ENCODE measurements at places on chromosomes 16 and 17.

GRCh38 chr16:4380119-4381063 lies 8.7 kb downstream of the VASN start:
- DNase-seq = no peak

- peak; percentile 47 for DNase-seq
Observed at GRCh38 chr16:88298833-88299745, 83.7 kb upstream of the ZNF469 start.

DNA sequence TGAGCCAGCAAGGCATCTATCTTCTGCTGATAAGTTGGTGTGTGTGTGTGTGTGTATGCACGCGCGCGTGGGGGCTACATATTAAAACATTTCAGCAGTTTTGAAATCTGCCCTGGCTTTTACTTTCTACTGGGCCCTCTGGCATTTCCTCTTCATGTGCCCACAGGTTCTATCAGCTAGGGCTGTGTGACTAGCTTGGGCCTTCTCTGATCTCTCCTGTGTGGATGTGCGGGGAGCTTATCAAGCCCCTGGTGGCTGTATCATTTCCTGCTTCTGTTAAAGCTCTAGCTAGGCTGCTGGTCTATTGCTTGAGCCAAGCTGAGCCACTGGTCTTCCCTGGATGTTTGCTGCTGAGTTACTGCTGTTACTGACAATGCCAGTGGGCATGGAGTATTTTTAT lies 132.5 kb downstream of the AATF start:
- peak; percentile 36 for DNase-seq

- no peak for DNase-seq
Observed at GRCh38 chr17:34710226-34710625, 130.8 kb downstream of the TMEM132E start.

GRCh38 chr16:67653789-67654402 lies 6.2 kb downstream of the ACD start:
- no peak for DNase-seq

- peak; percentile 15 for DNase-seq
Observed at GRCh38 chr17:82876602-82877379, 37.0 kb upstream of the ZNF750 start.

GRCh38 chr17:82031303-82031884 lies at the start of gene RAC3:
RAC3 (plus strand) TSS chr17:82031678; CDS start chr17:82031762, 84 bp downstream.
- DNase-seq = peak; percentile 35

DNA sequence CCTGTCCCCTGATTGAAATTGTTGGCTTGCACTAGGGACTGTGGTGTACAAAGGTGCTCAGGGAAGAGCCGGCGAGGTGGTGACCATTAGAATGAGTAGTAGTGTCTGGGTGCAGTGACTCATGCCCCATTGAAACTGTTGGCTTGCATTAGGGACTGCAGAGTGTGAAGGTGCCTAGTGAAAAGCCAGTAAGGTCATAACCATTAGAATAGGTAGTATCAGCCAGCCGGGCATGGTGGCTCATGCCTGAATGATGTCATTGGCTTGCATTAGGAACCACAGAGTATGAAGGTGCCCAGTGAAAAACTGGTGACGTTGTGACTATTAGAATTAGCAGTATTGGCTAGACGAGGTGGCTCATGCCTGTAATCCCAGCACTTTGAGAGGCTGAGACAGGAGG lies 78.9 kb downstream of the ABCC6 start:
- DNase-seq = no peak

DNA sequence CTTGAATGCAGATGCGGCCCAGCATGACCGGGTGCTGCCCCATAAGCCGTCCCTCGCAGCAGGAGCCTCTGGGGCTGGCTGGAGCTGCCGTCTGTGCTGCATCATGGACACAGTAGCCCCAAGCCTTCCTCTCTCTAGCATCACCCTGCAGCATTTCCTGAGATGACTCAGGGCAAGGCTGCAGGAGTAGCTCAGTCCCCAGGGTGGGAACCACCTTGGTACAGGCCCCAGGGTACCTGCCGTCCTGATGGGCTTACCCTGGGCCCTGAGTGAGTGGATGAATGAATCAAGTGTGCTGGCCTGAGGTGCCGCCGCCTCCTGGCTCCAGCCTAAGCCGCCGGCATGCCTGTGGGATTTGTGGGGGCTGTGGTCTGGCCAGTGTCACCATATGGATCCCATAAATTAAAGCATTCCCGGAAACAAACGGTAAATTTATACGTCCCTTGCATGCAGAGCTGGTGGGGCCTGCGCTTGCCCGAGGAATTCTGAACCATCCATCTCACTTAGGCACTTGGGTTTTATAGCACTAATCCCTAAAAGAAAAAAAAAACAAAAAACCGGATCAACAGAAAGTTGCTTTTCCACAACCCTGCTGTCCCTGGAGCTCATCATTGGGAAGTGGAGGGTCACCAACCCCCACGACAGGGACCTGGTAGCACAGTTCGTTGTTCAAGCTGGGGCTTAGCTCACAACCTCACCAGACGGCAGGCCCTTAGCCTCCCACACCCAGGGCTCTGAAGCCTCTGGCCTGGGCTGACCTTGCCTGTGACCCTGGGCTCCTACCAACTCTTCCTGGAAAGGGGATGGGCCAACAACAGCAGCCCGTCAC lies 242.6 kb upstream of the CIBAR2 start:
- peak; percentile 9 for DNase-seq

GRCh38 chr16:55892821-55893220 lies 17.6 kb upstream of the CES5A start:
- DNase-seq = no peak

DNA sequence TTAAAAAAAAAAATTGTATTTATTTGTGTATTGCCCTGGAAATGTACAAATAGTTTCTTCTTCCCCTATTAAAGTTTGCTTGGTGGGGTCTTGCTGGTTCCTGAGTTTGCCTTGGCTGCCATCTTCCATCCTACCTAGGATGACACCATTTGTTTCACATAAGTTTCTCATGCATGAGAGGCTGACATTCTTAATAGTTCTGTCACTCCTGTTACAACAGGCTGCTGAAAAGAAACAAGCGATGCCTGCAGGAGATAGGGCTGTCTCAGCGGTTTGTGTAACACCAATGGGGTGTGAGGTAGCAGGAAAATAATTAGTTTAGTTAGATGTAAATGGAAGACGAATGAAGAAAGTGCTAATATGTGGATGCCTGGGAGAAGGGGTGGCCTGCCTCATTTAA lies 1000.9 kb upstream of the RBFOX1 start:
- no peak for DNase-seq

- DNase-seq = no peak
Observed at GRCh38 chr17:62871291-62871690, 63.2 kb upstream of the MARCHF10 start.

- no peak for DNase-seq
Observed at GRCh38 chr16:78816499-78817195, 717.2 kb downstream of the WWOX start.

GRCh38 chr17:13590441-13590840 lies 11.3 kb downstream of the HS3ST3A1 start:
- DNase-seq = no peak

- DNase-seq = no peak
Observed at GRCh38 chr17:2178798-2179501, 124.0 kb downstream of the HIC1 start.

DNA sequence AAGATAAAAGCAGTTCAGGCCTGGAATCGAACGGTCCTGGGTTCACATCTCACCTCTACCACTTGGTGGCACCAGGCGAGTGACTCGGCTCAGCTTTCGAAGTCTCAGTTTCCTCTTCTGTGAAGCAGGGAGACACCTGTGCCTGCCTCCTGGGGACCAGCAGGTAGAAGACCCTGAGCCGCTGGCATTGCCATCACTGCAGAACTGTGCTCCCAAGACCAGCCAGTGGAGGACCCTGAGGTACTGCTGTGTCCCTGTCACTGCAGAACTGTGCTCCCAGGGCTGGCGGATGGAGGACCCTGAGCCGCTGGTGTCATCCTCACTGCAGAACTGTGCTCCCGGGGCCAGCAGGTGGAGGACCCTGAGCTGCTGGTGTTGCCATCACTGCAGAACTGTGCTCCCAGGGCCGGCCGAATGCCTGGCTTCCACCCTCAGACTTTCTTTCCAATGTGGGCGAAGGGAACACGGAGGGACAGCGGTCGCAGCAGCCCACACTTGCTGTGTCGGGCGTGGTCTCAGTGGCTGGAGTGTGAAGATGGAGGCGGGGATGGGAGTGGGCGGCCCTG lies 8.7 kb upstream of the SLC7A5 start:
- peak; percentile 38 for DNase-seq

DNA sequence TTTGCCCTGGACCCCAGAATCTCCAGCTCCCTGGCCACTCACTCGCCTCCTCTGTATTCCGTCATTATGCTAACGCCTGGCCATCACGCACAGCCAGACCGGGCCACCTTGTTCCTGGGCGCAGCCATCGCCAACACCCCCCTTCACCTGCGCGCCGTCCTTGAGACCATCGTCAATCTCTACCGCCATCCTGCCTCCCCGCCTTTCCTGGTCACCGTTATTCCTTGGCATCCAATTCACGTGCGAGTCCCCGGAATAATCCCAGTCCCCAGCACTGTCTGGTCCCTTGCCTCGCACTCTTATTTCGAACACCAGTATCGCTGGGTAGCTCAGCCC lies 541 bp downstream of the VKORC1 start:
- no peak for DNase-seq

DNA sequence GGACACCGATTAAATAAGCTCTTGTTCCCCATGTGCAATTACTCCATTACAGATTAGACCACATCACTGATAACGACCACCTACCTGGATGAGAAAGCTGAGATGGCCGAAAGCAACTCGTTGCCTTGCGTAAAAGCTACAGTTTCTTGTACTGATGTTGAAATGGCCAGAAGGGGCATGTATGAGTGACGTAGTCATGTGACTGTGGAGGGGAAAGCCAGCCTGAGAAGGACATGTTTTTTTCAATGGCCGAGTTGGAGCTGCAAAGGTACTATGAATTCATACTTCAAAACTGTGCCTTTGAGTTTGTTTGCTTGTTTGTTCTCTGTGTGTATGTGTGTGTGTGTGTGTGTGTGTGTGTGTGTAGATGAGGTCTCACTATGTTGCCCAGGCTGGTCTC lies 17.0 kb upstream of the HYDIN start:
- DNase-seq = no peak

- no peak for DNase-seq
Observed at GRCh38 chr17:80961541-80962330, 29.9 kb upstream of the CHMP6 start.

DNA sequence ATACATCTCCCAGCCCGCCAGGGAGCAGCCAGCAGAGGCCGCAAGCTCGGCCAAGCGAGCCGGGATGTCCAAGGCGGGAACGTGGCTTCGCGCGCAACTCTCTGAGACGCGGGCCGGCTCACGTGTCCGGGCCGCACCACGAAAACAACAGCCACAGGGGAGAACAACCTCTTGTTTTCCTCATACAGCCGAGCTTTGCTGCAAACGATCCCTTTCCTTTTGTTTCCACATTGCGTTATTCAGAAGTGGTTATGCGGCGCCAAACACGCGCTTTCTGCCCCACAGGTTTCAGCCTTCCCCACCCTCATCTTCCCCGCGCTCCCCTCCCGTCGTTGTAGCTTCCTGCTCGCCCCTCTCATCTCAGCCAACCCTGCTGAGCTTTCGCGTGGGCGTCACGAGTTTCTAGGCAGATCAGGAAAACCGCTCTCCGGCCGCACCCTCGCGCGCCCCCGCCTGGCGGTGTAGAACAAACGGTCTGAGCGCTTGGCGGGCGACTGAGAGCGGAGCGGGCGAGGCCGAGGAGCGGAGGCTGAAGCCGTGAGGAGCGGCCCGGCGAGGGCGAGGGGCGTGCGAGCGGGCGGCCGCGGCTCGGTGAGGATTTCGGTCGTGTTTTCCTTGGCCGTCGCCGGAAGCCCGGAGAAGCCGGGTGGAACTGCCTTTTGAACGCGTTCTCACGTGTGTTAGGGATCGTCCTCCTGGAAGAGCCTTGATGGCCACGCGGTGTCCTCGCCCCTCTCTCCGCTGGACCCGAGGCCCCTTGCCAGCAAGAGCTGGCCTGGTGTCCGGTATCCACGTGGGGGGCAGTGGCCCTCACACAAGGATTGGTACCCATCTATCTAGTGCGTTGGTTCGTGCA lies 6.6 kb upstream of the SMARCD2 start:
- peak; percentile 98 for DNase-seq

DNA sequence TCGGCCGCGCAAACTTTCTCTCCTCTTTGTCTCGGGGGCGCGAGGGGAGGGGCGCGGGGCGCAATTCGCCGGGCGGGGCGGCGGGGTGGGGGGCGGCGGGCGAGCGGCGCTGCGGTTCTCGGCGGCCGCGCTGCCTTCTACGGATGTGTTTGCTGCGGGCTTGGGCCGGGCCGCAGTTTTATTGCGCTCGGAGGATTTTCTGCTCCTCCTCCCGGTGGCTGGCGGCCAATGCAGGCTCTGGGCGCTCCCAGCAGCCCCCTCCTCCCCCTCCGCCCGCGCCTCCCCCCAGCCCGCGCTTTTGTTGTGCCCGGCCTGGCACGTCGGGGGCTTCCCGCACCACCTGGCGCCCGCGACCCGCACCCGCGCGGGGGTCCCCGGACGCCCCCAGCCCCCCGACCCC lies at the start of gene TIMP2:
TIMP2 (minus strand) TSS at position 154 of the 400 bp plus-strand sequence. CDS start 299 bp downstream, outside the sequence.
- DNase-seq = peak; percentile 85

- DNase-seq = no peak
Observed at GRCh38 chr16:10888320-10888937, 11.4 kb downstream of the CIITA start.

DNA sequence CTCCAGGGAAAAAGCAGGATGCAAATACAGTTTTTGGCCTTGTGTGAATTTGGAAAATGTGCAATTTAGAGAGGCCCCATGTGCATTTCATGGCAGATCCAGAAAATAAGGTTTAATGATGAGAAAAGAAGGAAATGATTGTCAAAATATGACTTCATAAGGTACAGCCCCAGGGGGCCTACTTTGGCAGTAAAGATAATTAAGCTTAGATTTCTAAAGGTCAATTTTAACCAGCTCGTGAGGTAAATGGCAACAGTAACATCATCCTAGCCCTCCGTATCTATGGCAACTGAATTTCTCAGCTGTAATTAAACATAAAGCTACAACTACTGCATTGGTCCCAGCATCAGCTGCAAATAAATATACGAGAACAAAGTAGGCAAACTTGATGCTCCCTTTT lies 30.0 kb upstream of the PRSS54 start:
- no peak for DNase-seq

All from Kasumi-1 (cell line).